ENCODE measurements at places on chromosomes 13 and 19.

DNA sequence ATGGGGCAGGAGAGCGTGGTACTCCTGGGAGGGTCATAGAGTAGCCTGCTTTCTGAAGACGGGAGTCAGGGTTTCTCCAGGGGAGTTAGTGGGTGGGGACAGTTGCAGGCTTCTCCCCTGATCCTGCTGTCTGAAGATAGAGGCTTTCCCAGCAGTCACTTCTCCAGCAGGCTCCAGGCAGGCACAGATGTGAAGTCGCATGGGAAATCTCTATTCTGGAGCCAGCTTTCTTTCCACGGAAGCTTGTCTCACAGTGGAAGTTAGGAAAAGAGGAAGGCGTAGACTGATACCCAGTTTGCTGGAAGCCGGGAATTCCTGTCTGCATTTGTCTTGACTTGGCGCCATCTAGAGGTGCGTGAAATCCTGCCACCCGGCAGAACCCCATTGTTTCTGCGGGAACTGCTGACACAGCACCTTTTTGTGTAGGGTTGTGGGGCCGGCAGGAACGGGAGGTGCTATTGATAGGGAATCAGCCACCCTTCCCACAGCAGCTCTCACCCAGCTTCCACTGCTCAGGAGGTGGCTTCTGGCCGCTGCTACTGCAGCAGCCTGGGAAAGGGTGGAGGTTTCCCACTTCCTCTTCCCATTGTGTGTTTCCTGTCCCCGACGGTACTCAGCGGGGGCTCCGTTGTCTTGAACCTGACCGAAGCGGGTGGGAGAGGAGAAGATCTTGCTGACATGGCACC is 28.5 kb upstream of the NPAS1 start:
- peak; percentile 71 for DNase-seq

GRCh38 chr19:4350111-4350510 is 6.7 kb downstream of the MPND start:
- DNase-seq, result no peak

DNA sequence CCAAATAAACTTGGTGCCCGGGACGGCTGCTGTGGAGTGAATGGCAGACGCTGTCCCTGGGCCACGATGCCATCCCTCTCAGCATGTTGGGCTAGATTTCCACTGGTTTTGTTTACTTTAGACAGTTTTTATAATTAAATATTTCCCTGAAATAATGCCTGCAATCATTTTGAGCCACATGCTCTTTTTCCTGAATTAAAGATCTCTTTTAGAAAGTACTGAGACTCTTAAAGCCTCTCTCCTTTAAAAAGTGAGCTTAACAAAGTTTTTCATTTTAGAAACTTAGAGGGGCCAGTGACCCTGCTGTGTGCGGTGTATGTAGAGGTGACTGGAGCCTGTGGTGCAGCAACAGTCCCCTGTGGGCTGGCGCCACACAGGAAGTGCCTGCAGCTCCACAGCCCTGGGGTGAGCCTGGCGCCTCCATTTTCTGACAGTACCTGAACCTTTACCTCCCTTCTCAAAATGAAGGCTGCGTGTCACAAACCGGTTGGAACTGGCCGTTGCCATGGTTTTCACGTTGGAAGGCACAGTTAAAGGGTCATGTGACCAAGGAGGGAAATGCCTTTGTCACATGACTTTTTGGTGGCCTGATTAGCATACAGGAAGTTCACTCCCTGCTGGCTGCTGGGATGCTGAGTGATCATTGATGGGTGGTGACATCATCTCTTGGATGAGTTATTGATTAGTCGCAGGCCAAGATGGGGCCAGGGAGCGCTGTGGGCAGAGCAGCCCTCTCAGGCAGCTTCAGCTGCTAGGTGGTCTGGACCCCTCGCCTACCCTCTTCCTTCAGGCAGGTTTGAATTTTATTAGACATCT is 26.3 kb downstream of the TSSK6 start:
- DNase-seq, result peak; percentile 93

DNA sequence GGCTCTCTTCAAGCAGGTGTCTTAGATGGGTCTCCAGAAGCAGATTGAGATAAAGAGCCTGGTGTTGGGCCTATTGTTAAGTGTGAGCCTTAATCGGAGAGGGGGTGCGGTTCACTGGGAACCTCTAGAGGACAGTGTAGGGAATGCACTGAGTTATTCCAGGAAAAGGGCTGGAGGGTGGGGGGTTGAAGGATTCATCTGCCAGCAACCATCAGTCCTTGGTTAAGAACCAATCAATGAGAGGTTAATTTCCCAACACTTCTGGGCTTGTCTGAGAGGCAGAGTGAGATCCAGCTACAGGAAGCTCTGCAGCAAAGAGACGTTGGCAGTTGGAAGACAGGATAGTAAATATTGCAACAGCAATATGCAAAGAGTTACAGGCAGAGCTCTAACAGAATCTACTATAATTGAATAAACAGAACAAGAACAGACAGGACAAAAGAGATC is 28.7 kb downstream of the CYP4F2 start:
- DNase-seq, result peak; percentile 48

DNA sequence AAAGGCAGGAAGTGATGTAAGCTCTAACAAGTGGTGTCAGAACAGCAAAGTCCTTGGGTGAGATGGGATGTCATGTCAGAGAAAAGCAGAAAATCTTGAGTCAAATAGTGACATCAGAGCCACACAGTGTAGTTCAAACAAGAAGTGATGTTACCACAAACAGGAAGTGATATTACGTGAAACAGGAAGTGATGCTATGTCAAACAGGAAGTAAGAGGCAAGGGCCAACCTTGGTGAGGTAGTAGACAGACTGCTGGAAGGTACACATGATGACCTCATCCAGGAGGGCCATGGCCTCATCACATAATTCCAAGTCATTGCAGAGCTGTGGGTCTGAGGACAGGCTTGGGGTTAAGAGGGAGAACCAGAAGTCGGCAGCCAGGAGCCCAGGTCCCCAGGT is 7.0 kb upstream of the MAMSTR start:
- DNase-seq, result peak; percentile 39

DNA sequence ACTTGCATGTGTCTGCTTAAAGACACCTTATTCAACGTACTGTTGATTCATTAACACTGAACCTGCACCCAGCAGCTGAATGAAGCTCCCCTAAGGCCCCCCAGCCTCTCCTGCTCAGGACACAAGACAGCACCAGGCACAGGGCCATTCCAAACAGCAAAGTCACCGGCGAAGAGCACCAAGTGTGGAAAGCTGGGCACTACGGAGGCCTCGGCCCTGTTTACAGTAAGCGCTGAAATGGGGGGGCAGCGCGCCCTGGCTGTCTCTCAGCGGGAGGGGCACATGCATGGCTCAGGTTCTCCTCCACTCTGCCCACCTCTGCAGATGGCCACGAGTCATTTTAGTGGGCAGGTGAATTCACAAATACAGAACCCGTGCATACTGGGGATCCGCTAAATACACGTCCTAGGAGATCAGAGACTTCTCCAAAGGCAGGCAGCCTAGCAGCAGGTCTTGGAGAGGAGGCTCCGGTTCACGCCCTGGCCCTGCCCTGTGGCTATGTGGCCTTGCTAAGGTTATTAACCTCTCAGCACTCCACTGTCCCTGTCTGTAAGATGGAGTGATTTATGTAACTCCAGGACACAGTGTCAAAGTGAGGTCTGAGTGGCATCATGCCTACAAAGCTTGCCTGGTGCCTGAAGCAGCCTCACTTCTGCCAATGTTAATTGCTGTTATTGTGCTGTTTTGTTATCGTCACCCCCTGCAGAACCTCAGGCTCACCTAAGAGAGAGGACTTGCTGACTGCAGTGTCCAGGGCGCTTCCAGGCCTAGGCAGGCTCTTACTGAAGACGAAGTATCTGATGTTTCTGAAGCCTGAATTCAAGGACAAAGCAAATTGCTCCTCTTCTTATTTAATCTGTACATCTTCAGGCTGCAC is 207.4 kb upstream of the SOX1 start:
- DNase-seq, result no peak

GRCh38 chr13:80342471-80343371 is 1.8 kb upstream of the SPRY2 start:
- DNase-seq, result peak; percentile 63

- DNase-seq, result no peak
Measured at GRCh38 chr13:71644579-71644978, 222.4 kb downstream of the DACH1 start.
